Right cardiac atrium (tissue), 5 donors: ENCODE measurements at places on chromosomes 2 and 18. TPM values are rescaled to one million over a fixed set of nuclear protein-coding genes. Genes with fewer than 3 reads are reported as not detected.

Gene INHBB
- total RNA-seq: 2.5 TPM

Gene CIB4
- not detected for total RNA-seq

Gene CYP26B1
- 30.9 TPM for total RNA-seq

Gene SCN2A
- 0.19 TPM for total RNA-seq

Gene ZNF519
- total RNA-seq: 4.3 TPM
